ENCODE measurements at places on chromosomes 2 and 18.

DNA sequence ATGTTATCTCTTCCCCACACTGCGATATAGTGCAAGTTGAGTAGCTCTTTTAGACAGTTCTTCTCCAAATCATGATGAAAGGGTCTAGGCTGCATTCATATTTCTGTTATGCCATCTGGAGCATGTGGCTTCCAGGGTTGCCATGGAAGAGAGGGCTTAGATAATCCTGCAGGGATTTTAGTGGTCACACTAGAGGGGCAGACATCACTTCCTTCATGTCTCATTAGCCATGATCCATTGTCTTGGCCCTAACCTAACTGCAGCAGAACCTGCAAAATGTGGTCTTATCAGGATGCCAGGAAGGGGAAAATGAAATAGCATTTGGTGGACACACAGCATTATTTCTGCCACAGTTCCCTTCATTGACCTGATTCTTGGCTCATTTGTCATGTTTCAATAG lies 83.1 kb downstream of the ADAM23 start:
- no peak for DNase-seq

DNA sequence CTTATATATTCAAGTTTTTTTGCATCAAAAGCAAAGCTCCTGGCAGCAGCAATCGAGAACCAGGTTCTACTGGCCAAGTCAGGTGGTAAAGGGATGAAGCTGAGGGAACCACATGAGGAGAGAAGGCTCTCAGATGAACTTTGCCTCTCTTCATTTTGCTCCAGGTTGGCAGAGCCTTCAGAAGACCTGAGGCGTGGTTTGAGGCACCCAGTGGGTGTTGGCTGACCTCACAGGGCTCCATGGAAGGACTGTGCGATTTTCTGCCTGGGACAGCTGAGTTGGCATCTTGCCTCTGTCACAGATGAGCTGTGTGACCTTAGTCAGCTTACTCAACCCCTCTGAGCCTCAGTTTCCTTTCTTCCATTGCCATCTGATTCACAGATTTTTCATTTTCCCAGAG lies 89.0 kb downstream of the INSIG2 start:
- DNase-seq, result no peak

- no peak for DNase-seq
These were observed 163.8 kb downstream of the WDPCP start for GRCh38 chr2:63424329-63425078.

DNA sequence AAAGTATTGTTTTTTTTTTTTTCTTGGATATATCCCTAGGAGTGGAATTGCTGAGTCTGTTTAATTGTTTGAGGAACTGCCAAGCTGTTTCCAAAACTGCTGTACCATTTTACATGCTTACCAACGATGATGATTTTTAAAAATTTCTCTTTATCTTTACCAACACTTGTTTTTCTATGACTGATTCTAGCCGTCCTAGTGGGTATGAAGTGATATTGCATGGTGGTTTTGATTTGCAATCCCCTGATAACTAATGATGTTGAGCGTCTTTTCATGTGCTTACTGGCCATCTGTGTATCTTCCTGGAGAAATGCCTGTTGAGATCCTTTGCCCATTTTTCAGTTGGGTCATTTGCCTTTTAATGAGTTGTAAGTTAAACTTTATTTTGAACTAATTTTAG lies 8.8 kb upstream of the AOX1 start:
- no peak for DNase-seq

DNA sequence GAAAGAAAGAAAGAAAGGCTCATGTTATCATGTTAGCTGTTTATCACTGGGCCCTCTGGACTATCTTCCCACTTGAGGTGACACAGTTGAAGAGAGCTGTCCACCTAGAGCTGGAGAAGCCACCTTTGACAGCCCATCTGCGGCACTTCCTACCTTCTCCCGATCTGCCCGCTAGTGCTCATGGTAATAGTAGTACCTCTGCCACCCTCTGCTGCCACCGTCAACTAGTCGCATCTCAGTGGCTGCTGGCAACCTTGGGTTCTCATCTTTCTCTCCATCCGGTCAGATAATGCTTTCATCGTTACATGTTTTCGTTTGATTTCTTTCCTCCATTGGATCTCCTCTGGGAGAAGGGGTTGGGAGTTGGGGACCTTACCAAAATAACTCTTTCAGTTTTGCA lies 63.2 kb upstream of the COPS8 start:
- peak; percentile 24 for DNase-seq

DNA sequence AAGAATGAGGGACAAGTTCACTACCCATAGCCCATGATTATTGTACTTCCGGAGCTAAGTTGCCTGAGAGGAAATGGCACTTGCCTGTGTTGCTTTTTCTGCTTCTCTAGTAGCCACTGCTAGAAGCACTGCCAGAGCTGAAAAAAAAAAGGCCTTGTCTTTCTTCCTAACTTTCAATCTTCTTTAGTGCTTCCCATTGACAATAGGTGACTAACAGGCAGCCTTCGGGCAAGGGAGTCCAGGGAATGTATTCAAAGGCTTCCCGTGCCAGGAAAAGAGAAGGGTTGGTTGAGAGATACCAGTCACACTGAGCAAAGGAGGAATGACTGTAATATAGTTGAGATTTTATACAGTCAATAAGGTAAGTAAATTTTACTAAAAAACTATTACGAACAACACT lies 242.0 kb downstream of the CALCRL start:
- DNase-seq, result no peak

- DNase-seq, result no peak
These were observed 59.3 kb upstream of the ITM2C start for GRCh38 chr2:230805353-230806017.

- no peak for DNase-seq
These were observed 146.6 kb downstream of the MEIS1 start for GRCh38 chr2:66581339-66582103.

DNA sequence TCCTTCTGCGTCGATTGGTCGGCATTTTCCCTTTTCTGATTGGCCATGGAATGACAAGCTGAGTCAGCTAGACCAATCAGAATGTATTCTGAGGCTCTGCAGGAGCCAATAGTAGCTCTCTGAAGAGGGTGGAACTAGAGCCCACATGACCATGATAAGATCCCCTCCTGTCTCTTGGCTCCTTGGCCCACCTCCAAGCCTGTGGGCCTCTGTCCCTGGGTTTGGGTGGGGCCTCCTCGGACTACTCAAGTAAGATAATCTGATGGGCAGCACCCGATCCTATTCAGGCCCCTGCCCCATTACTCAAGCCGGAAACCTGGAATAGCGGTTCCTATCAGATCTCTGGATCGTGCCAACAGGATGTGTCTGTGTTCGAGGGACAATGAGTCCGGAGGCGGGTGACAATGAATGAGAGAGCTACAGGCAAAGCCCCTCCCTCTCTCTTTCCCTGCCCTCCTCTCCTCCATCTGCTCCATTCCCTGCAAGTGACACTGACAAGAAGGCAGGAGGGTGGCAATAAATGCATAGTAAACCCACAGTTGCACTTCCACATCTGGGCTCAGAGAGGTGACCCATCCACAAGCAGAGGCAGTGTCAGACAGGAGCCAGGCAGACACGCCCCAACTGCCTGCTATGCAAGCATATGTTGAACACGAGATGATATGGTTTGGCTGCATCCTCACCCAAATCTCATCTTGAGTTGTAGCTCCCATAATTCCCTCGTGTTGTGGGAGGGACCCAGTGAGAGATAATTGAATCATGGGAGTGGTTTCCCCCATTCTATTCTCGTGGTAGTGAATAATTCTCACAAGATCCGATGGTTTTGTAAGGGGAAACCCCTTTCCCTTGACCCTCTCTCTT lies 114.7 kb downstream of the TNS1 start:
- DNase-seq, result no peak

- DNase-seq, result no peak
These were observed at the start of gene INPP5D for GRCh38 chr2:233059797-233060500. INPP5D (plus strand) TSS chr2:233060342; CDS start chr2:233060479, 137 bp downstream.

GRCh38 chr18:3177902-3178687 lies 41.7 kb downstream of the MYOM1 start:
- no peak for DNase-seq

DNA sequence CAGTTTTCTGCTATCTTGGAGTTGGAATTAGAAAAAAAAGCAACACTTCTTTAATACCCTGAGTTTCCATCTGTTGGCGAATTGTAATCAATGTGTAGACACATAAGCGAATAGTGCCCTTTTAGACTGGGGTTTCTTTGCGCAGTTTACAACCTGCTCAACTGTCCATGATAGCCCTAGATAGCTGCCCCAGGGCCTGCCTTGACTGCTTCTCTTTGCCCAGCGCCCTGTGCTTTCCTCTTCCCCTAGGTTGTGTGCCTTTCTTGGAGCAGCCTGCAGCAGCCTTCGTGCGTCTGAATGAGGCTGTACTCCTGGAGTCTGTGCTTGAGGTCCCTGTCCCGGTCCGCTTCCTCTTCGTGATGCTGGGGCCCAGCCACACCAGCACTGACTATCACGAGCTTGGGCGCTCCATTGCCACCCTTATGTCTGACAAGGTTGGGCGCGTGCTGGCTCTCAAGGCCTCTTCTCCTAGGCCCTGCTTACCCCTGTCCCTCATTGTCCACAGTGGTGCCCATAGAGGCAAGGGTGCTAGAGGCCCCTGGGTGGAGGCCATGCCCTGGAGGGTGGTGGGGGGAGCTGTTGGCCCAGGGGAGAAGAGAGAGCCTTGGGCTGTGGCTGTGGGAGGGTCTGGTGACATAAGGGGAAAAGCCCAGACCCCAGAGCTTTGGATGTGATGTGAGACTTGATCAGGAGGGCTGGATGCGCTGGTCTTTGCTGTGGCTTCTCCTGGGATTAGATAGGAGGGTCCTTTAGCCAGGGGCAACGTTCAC lies 6.9 kb downstream of the SLC4A3 start:
- no peak for DNase-seq

DNA sequence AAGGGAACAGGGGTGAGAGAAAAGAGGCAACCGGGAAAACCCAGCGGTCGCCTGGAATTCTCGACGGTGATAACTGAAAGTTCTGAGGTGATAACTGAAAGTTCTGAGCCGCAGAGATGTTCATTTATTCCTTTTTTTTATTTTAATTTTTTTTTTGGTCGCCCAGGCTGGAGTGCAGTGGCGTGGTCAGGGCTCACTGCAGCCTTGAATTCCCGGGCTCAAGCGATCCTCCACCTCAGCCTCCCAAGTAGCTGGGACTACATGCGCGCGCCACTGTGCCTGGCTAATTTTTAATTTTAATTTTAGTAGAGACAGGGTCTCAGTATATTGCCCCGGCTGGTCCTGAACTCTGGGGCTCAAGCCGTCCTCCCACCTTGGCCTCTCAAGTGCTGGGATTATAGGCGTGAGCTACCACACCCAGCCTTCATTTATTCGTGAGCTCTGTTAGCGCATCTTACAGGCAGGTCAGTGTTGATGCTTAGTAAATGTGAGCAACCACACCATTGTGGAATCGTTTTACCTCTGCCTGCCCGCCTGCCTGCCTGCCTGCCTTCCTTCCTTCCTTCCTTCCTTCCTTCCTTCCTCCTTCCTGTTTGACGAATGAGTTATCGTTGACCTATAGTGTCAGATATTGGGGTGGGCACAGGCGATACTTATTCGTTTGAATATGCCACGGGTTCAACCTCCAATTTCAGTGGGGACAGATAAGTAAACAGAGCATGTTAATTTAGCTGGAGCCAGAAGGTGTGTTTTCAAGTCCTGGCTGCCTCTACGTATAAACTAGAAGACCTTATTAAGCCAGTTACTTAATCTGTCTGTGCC lies 557 bp upstream of the E2F6 start:
- DNase-seq, result no peak

GRCh38 chr18:48620071-48620470 lies 81.2 kb downstream of the CTIF start:
- DNase-seq, result no peak
